Panc1 (cell line): ENCODE measurements at places on chromosomes 11 and 22.
A peak's percentile ranks its signal among the peaks of the same experiment; 100 is the strongest.

- DNase-seq = no peak
Observed at GRCh38 chr11:94132823-94133408, 4.3 kb downstream of the PANX1 start.

- no peak for DNase-seq
Observed at GRCh38 chr22:43066134-43066533, 23.1 kb downstream of the TTLL1 start.

DNA sequence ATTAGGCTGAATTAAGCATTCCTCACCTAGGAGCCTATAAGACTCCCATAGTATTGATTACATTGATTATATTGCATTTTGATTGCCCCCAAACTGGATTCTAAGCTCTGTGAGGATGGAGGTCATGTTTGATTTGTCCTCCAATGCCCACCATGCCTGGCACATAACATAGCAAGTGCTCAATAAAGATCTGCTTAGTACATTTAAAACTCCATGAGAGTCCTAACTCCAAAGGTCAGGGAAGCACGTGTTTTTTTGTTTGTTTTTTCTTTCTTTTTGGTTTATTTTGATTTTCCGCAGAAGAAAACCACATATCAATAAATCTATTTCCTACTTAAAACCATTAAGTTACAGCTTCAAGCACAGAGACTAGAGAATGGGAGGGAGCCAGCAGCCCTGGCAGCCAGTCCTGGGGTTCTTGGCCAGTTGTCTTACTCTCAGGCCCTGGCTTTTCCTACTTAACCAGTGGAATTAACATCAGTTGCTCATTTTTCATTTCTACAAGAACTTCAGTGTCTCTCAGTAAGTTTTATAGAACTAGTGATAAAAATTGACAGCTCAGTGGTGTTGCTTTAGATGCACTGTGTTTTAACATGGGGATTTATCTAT, 429.9 kb upstream of the CCDC90B start:
- no peak for DNase-seq

DNA sequence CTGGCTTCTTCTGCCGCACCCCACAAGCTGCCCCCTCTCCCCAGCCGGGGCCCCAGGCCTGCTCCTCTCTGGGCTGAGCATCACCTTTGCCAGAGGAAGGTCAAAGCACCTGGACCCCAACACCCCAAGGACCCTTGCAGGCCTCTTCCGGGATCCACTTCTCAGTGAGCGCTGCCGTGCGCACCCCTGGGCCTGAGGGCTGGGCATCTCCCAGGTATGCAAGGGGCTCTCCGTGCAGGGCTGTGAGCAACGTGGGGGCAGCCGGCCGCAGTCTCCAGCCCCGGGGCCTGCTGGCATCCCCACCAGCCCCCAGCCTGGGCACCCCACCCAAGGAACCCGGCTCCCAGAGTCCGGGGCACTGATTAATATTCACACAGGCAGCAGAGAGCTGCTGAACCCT, 64.0 kb downstream of the BRD1 start:
- no peak for DNase-seq

- DNase-seq = no peak
Observed at GRCh38 chr11:14700593-14700992, 57.0 kb downstream of the PDE3B start.

DNA sequence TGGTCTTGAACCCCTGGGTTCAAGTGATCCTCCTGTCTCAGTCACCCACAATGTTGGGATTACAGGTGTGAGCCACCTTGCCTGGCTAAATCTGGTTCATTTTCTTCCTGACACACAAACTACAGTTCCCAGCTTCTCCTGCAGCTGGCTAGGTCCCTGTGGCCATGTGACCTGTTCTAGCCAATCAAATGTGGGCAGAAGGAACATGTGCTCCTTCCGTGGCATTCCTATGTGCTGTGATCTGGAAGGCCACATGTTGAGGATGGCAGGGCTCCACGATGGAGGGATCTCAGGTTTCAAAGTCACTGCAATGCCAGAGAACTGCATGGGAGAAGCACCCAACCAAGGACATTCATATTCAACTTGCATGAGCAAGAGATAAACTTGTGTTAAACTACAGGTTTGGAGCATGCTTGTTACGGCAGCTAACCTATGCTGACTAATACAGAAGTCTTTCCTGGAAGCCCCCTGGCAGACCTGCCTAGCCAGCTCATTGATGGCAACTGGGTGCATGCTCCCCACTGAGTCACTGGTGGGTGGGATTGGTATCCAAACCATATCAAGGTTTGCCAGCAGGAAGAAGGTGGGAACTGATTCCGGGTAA, 86.0 kb downstream of the RPS6KA4 start:
- DNase-seq = no peak

DNA sequence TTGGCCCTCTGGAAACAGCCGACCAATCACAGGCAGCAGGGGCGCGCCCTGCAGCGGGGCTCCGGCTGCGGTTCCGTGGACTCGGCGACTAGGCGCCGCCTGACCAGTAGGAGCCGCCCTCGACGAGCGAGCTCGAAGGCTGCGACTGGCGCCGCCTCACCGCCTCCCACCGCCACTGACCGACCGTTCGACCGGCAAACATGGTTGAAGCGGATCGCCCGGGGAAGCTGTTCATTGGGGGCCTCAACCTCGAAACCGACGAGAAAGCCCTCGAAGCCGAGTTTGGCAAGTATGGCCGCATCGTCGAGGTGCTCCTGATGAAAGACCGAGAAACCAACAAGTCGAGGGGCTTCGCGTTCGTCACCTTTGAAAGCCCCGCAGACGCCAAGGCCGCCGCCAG, at the start of gene RBMXL2:
RBMXL2 (plus strand) TSS at position 78 of the 400 bp plus-strand sequence; CDS start at position 201, 123 bp downstream.
- no peak for DNase-seq

DNA sequence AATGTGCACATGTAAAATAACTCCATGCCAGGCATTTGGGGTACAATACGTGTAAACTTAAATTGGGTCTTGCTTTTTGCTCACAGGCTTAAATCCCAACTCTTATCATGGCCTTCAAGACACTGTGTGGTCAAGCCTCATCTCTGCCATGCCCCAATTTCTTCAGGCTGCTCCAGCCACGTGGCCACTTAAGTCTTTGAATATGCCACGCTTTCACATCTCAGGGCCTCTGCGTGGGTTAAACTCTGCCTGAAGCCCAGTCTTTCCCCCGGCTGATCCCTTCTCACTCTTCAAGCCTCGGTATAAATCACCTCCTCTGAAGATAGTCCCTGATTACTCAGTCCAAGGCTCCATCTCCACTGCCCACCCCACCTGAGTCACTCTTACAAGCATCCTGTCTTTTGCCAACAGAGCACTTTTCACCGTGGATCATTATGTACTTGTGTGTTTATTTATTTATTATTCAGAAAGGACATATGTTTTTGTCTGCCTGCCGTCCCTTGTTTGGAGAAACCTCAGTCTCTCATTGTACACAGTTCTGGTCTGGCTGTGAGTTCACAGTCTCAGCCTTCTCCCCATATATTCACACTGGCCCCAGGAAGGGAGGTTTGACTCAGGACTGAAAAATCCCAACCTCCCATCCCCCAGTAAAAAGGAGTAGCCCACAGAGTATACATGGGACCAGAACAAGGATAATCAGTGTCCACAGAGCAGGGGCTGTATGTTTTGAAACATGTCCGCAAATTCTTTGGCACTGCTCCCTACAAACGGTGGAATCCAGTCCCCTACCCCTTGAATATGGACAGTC, 344.7 kb downstream of the MN1 start:
- no peak for DNase-seq

- DNase-seq = no peak
Observed at GRCh38 chr11:16942342-16942741, 71.9 kb downstream of the PLEKHA7 start.

DNA sequence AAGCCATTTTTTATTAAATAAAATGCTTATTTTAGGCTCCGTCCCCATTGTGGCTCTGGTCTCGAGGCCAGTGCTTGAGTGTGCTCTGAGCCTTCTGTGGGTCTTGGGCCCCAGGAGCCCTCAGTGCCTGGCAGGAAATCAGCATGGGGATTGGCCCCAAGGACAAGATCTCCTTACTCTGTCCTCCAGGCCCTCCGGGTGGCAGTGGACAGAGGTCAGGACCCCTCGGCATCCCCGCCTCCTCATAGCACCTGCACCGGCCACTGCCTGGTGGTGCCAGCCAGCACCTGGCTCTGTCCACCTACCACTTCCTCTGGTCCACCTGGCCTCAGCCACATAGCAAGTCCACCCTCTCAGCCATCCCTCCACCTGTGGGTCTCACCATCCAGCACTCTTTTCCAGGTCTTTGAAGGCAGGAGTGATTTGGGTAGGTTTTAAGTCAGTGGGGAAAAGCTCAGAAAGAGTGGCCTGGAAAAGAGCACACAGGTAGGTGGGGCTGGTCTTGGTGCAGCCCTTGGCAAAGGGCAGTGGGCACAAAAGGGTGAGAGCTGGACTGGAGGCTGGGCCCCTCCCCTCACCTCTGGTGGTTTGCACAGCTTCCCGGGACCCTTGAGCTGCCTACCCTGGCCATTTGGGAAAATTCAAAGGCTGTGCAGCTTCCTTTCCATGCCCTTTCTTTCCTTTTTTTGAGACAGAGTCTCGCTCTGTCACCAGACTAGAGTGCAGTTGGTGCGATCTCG, 3.5 kb downstream of the CLDN5 start:
- DNase-seq = no peak

GRCh38 chr11:124174001-124174583, 9.1 kb upstream of the OR10D3 start:
- no peak for DNase-seq

- no peak for DNase-seq
Observed at GRCh38 chr11:83760932-83761331, 474.8 kb upstream of the CCDC90B start.

DNA sequence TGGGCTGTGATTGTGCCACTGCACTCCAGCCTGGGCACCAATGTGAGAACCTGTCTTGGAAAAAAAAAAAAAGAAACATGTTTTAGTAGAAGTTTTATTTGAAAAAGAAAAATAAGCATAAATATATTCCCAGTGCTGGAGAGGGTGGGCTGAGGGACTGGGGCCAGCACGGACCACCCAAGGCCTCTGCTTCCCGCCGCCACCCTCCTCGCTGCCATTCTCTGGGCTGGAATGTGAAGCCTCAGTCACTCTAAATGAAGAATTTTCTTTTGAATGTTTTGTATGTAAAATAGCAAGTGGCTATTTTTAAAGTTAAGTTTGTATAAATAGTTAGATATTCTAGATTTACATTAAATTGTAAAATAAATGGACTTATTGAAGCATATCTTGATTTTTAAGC, 5.1 kb upstream of the TRMU start:
- DNase-seq = no peak

DNA sequence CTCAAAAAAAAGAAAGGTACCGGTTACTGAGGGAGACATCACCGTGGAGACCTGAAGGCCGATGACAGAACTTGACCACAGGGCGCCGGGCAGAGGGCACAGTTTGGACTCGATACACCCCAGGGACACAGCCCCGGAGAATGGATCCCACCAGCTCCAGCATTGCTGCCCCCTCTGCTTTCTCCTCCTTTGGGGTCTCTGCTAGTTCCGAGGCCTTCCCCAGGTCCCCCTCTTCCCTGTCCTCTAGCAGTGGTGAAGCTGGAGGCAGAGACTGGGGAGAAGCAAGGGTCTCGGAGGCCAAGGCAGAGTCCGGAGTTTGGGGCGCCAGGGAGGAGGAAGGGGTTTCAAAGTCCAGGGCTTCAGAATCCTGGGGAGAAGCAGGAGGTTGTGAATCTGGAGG, 4.8 kb upstream of the EEF1G start:
- no peak for DNase-seq

DNA sequence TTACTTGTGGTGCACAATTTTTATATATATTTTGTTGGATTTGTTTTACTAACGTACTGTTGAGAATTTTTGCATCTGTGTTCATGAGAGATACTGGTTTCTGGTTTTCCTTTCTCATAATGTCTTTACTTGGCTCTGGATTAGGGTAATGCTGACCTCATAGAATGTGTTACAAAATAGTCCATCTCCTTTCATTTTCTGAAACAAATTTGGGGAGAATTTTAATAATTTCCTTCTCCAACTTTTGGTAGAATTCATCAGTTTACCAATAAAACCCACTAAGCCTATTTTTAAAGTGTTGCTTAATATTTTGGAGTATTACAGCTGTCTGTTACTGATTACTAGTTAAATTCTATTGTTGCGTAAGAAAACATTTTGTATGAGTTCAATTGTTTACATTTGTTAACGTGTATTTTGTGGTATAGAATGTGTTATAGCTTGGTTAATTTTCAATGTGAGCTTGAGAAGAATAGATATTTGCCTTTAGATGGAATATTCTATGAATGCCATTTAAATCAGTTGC, 11.5 kb downstream of the TRIM22 start:
- DNase-seq = no peak

- no peak for DNase-seq
Observed at GRCh38 chr11:23944923-23945322, 551.9 kb upstream of the LUZP2 start.

GRCh38 chr11:7021318-7021717, 1.0 kb downstream of the NLRP14 start:
- no peak for DNase-seq

DNA sequence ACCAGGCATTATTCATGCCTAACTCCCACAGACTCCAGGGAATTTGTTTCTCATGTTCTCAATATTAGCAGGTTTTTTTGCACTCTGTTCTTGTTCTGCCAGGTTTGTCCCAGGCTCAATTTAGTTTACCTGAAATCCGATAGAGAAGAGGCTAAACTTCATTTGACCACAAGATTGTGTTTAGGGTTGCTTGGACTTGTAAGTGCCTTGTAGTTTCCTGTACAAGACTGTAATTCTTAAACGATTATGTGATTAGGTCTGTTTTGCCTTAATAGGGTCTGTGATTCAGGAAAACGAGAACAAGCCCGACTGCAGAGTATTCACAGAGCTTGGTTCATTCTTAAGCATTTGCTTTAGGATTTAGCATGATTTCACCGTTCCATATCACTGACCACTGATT, 1.8 kb downstream of the PRSS23 start:
- DNase-seq = no peak

DNA sequence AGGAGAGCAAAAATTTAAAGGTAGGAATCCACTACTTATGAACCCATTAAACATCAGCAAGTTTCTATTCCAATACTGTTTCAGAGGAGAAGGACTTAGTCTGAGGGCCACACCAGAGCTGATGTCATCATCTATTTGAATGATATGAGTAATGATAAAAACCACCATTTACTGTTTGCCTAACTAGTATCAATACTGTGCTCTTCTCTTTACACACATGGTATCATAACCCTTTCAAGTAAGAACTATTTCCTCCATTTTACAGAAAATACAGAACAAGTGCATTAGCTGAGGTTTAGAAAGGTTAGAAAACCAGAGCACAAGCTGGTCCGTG, 651.3 kb upstream of the KIRREL3 start:
- DNase-seq = peak; percentile 36

GRCh38 chr11:47378010-47378835, at the start of gene SPI1:
Gene SPI1, minus strand, starts transcription at chr11:47378547. Its CDS starts 194 bp downstream, at chr11:47378353.
- DNase-seq = no peak

DNA sequence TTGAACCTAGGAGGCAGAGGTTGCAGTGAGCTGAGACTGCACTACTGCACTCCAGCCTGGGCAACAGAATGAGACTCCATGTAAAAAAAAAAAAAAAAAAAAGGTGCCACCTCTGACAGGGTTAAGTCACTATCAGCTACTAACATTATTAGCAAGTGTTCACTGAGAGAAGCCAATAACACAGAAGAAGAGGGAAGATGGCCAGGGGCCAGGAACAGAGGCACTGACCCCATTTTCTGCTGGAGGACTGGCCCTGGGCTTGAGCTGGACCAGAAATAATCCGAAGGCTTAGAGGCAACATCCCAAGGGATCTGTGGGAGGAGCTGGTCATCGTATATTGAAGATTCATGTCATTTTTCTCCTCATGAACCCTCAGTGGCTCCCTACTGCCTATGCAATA, 5.0 kb downstream of the SLC5A1 start:
- DNase-seq = no peak
